NCI-H510A treated with DMSO at 0.1 percent for 48 hours (cell line): ENCODE measurements at places on chromosomes 3 and 15.

DNA sequence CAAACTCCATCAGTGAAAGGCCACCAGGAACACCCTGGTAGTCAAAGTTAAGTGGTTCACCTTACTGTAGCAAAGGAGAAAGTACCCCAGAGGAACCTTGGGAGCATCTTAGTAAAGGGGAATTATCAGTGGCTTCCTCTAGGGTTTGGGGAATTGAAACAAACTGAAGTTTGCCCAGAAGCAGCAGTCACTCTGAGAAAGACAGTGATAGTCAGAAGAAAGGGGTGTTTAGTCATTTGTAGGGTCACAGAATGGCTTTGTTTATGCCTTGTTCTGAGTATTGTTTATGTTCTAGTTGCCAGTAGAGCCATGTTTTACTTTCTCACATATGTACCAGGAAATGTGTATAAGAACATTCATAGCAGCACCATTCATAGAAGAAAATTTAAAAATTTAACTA is 93.8 kb downstream of the FHIT start:
- DNase-seq: no peak

DNA sequence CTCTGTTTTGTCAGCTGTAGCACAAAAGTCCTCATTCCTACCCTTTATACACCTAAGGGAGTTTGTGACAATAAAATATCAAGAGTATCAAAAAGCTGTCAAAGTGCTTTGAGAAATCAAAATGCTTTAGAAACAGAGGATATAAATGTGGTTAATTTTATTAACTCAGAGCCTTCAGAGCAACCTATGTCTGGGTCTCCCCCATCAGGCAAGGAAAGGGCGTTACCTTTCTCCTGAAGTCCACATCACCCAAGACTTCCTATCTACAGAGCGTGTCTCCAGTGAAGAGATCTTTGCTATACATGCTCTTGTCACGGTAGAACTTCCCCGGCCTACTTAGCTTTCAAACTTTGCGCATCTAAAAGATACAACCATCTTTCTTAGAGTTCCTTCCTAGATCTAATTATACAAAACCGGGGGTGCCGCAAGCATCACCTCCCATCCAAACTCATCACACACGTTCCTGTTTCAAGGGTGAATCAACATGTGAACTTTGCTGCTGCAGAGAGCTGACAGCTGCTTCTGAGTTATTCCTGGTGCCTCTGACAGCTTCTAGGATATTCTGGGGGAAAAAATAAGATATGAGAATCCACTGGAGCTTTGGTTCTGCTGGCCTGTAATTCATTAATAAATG is 93.0 kb downstream of the RARB start:
- DNase-seq: no peak

GRCh38 chr3:48617559-48617958 is 4.0 kb downstream of the TMEM89 start:
- no peak for DNase-seq

DNA sequence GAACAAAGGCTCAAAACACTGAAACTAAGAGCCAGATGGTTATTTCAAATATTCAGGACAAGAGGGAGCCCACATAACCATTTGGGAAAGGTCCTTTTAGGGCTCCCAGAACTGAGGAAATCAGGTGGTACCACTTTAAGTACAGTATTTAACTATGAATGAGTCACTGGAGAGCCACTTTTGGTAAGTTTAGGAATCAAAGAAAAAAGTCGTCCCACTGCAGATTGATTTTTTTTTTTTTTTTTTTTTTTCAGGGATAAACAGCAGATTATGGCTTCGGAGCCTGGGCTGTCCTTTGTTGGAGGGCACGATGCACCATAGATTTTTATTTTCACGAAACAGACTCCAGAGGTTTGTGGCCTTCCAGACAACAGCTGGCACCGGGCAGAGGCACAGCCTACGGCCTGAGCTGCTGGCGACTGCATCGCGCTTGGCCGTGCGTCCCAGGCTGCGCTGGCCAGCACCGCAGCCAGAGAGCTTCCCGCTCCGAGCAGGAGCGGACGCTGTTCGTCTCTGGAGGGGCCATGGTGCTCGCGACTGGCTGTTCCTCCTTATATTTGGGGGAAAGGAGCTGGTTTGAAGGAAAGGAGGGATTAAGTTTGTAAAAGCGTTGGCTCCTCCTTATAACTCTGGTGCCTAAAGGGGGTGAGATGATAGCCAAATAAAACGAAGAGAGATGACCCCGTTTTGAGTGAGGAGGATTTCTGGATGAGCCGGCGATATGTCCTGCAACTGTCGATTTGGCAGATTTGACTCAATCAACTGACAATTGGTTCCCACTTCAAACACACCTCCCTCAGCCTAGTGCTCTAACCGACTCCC is 152.9 kb upstream of the GOLIM4 start:
- DNase-seq: no peak

DNA sequence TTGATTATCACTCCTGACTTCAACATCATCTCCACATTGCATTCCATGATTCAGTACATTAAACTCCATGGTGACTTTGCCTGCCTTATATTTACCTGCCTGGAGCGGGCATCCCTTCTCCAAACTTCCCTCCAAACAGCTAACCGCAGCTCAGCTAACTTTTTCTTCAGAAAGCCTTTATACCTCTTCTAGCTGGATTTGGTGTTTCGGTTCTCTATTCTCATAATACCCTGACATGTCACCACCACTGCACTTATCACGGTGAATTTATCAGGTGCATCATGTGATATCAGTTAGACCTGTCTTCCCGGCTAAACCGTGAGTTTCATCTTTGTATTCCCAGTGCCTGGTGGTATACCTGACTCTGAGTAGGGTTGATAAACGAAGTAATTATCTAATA is 367.6 kb downstream of the UNC13C start:
- DNase-seq: no peak
